Large intestine (tissue), 12 donors: ENCODE measurements at places on chromosomes 2 and 18. TPM values are rescaled to one million over a fixed set of nuclear protein-coding genes. Genes with fewer than 3 reads are reported as not detected.

DNA sequence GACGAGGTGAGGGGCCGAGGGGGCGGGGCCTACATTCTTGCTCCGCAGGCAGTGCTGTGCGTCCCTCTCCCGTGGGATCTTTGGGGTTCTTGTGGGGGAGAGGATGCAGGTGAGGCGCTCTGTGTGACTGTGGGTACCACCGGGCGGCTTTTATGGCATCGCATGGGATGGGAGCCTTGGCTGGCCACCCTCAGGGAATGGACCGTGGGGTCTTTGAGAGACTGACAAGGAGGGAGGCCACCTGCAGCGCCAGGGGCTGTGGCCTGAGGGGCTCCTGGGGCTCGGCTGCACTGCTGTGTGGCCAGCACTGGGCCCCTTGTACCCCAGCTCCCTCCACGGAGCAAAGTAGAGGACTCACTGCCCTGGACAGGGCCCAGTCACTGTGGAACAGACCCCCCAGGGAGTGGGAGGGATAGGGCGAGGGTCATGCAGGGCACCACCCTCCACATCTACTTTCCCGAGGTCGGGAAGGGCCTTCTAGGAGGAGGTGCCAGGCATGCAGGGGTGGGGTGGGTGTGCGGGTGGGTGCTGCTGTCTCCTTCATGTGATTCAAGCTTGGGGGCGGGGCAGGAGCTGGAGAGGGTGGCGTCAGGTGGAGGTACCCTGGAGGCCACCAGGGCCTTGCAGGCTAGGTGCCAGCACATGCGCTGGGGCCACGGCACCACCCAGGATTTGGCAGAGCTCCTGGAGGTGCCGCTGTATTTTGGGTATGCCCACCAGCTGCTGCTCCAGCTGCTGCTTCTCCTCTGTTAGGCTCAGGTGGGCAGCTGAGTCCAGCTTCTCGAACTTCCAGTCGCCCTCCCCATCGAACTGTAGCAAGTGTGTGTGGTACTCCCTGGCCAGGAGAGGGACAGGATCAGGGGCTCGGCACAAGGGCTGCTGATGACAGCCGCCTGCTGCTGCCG lies 1072.4 kb downstream of the RPIA start:
- no peak for DNase-seq

- DNase-seq, result no peak
Measured at GRCh38 chr2:117170897-117171296, 643.6 kb upstream of the DDX18 start.

DNA sequence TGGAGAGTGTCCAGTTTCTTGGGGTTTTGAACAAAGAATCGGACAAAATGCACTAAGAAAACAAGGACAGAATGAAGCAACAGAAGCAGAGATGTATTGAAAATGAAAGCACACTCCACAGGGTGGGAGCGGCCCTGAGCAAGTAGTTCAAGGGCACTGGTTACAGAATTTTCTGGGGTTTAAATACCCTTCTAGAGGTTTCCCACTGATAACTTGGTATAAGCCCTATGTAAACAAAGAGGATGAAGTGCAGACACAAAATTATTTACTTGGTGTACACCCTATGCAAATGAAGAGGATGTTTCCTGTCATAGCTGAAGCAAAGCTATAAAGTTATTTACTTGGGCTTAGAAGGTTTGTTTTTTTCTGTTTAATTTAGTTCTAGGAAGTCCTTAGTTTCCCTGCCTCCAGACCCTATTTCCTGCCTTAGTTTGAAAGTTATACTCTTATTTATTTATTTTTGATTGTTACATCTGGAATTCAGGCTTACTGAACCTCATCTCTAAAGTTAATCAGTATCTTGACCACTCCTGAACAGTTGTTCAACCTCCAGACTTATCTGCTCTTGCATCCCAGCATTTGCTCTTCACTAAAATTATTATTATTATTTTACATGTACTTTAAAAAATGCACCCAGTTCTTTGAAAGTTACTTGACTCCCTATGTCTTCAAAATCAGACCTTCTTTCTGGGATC lies 193.5 kb downstream of the SPP2 start:
- no peak for DNase-seq

DNA sequence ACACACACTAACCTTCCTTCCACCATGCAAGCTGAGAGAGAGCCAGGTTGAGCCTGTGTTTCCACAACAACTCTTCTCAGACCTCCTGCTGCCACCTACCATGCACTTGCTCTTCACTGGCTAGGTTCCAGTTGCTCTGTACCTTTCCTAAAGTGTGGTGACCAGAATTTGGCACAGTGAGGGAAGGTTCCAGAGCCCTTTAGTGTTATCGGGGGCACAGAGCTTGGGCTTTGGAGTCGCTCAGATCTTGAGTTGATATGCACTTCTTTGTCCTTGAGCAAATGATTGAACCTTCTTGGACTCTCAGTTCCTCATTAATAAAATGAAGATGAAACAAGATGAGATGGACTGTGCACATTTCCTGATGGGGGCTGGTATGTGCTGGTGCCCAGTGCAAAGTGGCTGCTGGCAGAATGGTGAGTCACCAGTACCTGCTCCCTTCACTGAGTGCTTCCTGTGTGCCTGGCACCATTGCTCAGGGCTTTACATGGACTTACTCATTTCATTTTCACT lies 47.1 kb downstream of the NEDD4L start:
- DNase-seq, result no peak

DNA sequence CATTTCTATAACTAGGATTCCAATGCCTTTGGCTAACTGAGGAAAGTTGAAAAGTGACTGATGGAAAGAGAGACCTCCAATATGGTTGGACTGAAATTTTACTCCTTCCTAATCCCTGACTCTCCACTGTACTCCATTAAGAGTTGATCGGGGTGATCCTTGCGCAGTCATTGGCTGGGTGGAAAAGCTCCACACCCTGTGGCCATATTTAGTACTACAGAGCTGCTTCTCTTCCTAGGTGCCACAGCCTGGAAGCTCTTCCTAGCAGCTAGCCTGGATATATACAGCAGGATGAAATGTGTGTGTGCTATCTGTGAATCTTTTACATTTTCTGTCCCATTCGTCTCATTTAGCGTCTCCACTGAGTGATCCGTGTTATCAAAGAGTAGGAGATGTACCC lies 71.2 kb downstream of the MEP1B start:
- no peak for DNase-seq

- DNase-seq, result no peak
Measured at GRCh38 chr2:145038041-145038525, 518.2 kb upstream of the ZEB2 start.

DNA sequence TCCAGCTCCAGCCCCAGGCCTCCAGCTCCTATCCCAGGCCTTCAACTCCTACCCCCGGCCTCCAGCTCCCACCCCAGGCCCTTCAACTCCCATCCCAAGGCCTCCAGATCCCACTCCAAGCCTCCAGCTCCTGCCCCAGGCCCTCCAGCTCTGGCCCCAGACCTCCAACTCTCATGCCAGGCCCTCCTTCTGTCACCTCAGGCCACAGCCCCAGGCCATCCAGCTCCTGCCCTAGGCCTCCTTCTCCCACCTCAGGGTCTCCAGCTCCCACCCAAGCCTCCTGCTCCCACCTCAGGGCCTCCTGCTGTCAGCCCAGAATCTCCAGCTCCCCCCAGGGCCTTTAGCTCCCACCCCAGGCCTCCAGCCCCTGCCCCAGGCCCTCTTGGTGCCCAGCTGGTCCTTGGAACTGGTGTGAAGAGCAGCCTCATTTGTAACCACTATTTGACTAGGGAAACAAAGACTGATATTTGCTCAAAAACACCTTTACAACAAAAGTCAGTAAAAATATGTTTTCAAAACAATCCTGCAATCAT lies 67.8 kb upstream of the SALL3 start:
- no peak for DNase-seq

- DNase-seq, result no peak
Measured at GRCh38 chr2:82591718-82592117, 1867.4 kb downstream of the SUCLG1 start.

GRCh38 chr2:60936757-60937156 lies 55.4 kb downstream of the REL start:
- no peak for DNase-seq

DNA sequence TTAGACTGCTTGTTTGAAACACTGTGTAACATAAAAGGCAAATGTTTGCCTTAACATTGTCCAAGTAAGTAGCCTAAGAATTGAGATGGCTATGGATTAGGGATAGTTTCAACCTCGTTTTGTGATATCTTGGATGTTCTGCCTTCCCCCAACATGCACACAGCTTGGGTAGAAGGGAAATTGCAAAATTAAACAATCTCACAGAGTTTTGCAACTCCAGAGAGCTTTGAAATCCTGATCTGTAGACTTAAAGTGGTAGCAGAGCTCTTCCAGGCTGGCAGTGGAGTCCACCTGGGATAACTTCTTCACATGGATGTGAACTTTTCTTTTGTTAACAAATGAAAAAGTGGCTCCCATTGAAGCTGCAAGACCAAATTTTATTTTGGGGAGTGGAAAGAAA lies 59.6 kb downstream of the CHRNA1 start:
- no peak for DNase-seq

GRCh38 chr2:128531856-128532255 lies 213.2 kb upstream of the HS6ST1 start:
- DNase-seq, result no peak

GRCh38 chr2:112762276-112762675 lies 2.1 kb downstream of the CKAP2L start:
- no peak for DNase-seq

DNA sequence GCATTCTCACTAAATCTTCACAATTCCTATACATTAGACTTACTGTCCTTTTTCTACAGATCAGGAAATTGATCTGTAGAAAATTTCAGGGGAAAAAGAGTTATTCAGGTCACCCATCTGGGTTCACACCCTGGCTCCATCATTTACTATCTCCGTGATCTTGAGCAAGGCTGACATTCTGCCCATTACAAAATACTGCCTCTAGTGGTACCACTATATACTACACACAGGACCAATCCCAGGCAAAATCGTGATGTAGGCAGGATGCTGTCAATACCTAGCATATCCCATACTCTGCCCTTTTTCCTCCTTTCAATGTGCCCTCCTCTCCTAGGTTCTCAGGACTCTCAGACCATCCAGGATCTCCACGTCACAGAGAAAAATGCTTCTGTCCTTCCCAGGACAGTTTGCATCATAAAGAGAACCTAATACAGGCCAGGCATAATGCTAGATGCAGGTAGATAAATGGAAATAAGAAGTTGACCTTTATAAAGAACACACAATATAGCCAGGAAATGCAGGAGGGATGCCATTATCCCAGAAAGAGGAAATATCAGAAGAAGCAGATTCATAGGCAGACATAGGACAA lies 101.9 kb downstream of the CDH20 start:
- no peak for DNase-seq

DNA sequence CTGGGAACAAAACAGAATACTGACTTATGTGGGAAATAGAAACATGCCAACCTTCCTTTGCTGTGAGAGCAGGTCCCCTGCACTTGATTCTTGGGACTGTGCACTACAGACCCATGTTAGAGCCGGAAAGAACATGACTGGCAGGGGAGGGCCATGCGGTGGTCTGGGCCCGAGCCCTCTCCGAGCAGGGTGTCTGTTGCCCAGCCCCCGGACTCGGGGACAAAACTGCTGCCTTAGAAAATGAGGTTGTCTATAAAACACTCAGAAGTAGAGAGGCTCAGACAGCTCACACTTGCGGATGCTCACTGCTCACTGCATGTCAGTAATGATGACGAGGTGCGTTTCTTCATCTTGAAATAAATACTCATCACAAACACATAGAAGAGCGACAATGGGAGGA lies 270.7 kb upstream of the HDAC4 start:
- no peak for DNase-seq

- no peak for DNase-seq
Measured at GRCh38 chr2:224876522-224876921, 160.4 kb upstream of the CCDC195 start.

- no peak for DNase-seq
Measured at GRCh38 chr18:40366521-40366920, 1588.5 kb upstream of the PIK3C3 start.

DNA sequence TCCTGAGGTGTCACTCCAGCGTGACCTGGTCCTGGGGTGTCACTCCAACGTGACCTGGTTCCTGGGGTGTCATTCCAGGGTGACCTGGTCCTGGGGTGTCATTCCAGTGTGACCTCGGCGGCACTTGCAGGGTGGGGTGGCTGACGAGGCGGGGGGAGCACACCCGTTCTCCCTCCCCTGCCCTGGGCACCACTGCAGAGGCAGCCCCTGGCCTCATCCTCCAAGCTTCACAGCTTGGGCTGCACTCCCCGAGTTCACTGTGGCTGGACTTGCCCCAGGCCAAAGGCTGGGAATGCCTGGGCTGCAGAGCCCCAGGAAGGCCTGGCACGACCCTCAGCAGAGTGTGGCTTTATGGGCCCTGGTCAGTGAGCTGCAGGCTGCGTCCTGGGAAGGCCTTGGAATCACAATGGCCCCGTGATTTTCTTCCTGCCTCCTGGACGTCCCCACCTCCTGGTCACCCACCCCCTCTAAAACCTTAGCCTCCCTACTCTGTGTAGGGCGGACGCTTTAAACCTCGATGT lies 88.3 kb downstream of the NFATC1 start:
- no peak for DNase-seq

DNA sequence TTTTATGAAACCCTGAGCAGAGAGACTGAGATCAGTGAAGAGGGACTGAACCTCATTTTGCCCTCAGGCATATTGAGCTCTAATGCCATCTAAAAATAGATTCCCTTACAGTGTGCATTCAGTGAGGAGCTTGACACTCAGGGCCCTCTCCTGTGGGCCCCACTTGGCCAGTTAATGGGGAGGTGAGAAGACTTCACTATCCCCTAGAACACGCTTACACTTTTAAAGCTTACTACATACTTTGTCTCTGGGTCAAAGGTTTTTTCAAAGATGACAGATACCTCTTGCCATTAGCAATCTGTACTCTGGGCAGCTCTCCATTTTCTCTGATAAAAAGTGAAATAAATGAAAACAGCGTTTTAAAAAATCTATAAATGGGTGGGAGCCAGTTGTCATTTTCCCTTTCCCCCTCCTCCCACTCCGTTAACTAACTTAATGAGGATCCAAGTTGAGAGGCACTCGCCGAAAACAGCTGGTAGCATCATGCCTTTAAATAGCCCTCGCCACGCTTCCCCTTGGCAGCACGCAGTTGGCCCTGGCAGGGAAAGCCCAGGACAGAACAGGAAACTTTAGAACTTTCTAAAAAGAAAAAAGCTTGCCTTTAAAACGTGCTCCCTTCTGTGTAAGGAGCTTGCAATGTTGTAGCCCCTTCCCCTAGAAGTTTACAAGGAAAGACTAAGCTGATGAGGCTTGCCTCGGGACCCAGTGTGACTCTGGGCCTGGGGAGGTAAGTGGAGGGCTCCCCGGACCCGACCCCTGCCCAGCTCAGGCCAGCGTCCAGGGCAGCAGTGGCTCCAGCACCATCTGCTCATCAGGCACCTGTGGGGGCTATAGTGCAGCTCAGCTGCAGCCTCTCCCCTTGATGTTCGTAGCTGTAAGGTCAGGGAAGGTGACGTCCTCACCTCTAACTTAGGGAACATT lies 58.8 kb upstream of the FOSL2 start:
- peak; percentile 55 for DNase-seq

TEX44 gene
- polyA plus RNA-seq, result not detected

PLGLB2 gene
- polyA plus RNA-seq, result 2.4 TPM
